ENCODE measurements at places on chromosomes 11 and 22. TPM values are rescaled to one million over a fixed set of nuclear protein-coding genes. Genes with fewer than 3 reads are reported as not detected.

The ART1 gene
- total RNA-seq: not detected

The KCTD21 gene
- total RNA-seq: 7.6 TPM

The C22orf15 gene
- not detected for total RNA-seq

The MYOD1 gene
- 0.06 TPM for total RNA-seq

The SCN3B gene
- 0.13 TPM for total RNA-seq

The MIAT gene
- total RNA-seq: 0.15 TPM

The RCOR2 gene
- total RNA-seq: 0.91 TPM

All from A549 treated with dexamethasone at 1 μM for 4 hours (cell line).